ENCODE measurements at places on chromosomes 13 and 19.

GRCh38 chr19:814152-815078 lies 7.3 kb downstream of the PLPPR3 start:
- DNase-seq = no peak

- DNase-seq = no peak
These were observed 57.9 kb upstream of the PCDH8 start for GRCh38 chr13:52906122-52906903.

- DNase-seq = no peak
These were observed 2199.4 kb upstream of the PCDH20 start for GRCh38 chr13:63614874-63615612.

DNA sequence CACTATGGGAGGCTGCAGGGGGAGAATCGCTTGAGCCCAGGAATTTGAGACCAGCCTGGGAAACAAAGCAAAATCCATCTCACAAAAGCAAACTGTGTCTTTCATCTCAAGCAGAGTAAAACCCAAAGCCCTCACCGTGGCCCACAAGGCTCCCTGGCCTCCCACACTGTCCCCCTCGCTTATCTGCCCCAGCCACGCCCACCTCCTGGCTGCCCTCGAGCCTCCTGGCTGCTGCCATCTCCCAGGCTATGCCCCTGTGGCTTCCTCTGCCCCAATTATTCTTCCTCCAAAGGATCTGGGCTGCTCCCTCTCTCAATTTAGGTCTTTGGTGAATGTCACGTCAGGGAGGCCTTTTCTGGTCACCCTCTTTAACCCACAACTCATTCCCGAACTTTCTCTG lies 3.6 kb downstream of the RABAC1 start:
- DNase-seq = no peak

DNA sequence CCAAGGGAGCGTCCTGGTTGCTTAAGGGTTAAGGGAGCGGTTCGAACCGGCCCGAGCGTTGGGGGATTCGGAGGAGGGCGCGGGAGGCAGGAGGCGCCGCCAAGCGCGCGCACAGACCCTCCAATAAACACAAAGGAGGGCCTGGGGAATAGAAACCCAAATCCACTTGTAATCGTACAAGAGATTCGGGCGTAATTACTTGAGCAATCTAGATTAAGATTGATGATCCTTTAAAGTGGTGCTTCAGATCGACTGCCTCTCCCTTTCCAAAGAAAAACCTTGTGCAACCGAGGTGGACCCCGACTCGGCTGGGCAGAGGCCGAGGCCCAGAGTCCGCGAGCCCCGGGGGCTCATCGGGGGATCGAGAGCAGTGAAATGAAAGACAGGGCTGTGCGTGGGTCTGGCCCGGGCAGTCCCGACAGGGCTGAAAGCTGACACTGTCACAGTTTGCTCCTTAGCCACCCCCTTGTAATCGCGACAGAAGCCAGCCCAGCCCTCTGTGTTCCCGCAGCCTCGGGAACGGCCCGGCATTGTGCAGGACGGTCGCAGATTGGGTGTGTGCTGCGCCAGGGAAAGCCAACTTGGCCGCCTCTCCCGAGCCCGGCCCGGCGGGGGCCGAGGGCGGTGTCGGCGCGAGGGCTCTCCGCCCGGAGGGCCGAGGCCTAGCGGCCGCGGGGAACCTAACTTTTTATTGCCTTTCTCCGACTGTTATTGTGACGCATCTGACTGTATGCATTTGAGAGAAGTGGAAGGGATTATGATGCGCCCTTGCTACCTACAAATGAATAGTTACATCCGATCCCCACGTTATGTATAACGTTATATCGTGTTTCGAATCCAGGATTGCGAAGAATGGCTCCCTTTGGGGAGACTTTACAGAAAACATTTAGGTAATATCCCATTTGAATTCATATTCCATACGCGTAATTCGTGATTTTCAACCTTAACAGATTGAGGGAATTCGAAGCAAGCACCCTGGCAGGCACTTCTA lies 5.5 kb downstream of the MAB21L1 start:
- DNase-seq = no peak

DNA sequence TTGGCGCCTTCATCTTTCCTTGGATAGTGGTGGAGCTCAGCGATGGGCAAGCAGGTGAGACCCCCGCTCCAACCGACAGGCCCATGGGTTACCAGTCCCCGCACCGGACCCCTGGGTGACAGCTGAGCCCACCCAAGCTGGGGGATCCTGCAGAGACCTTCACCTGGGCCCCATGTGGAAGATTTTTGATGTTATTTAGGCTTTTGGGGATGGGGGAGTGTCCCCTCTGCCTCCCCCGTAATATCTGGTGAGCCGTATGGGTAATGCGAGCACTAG lies 4.9 kb upstream of the LILRA5 start:
- DNase-seq = no peak
